ENCODE measurements at places on chromosomes 2 and 18. TPM values are rescaled to one million over a fixed set of nuclear protein-coding genes. Genes with fewer than 3 reads are reported as not detected.

The ZC3H15 gene
- total RNA-seq = 82.5 TPM

GRCh38 chr18:3330622-3331021, 68.7 kb downstream of the MYL12B start:
- H3K4me1 ChIP-seq = no peaks in the 10 kb centered on the region
- peaks cover 4% of the 10 kb centered on the region for H3K27me3 ChIP-seq
- H3K27ac ChIP-seq = no peak overlapping the region
- DNase-seq = no peak
- H3K4me3 ChIP-seq = no peak overlapping the region

- H3K4me1 ChIP-seq = no peaks in the 10 kb centered on the region
- no peak overlapping the region for H3K4me3 ChIP-seq
- no peak overlapping the region for H3K27ac ChIP-seq
- no peak for DNase-seq
- H3K36me3 ChIP-seq = peaks cover 43% of the 10 kb centered on the region
Observed at GRCh38 chr2:10781746-10782145, 30.8 kb downstream of the PDIA6 start.

DNA sequence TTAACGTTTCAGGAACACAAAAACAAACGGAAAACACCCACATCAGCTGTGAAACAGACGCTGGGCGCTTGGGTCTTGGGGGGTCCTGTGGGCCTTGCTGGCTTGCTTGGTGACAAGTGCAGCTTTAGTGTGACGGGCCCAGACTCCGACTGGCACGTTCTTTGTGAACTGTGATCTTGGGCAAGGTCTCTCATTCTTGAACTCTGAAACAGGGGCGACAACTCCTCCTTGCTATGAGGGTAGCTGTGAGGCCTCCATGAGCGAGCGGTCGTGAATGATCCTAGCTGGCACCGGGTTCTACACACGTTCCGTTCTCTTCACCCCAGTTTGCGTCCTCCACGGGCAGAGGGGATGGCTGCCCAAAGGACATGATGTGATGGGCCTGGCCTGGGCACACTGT, 8.7 kb upstream of the COLEC11 start:
- H3K27ac ChIP-seq = no peak overlapping the region
- peaks cover 4% of the 10 kb centered on the region for H3K4me1 ChIP-seq
- no peak overlapping the region for H3K4me3 ChIP-seq
- H3K27me3 ChIP-seq = no peaks in the 10 kb centered on the region
- DNase-seq = no peak

The CNTNAP5 gene
- total RNA-seq = not detected

The FBXO15 gene
- 0.67 TPM for total RNA-seq

The GRB14 gene
- not detected for total RNA-seq

The MYL12B gene
- 335 TPM for total RNA-seq

- DNase-seq = no peak
- no peak overlapping the region for H3K4me3 ChIP-seq
- H3K27me3 ChIP-seq = no peaks in the 10 kb centered on the region
- no peaks in the 10 kb centered on the region for H3K36me3 ChIP-seq
Observed at GRCh38 chr2:145245268-145245870, 725.5 kb upstream of the ZEB2 start.

GRCh38 chr18:8656232-8656631, 47.0 kb downstream of the RAB12 start:
- no peak for DNase-seq
- no peaks in the 10 kb centered on the region for H3K4me1 ChIP-seq
- H3K36me3 ChIP-seq = no peaks in the 10 kb centered on the region
- H3K4me3 ChIP-seq = no peak overlapping the region

The ANO7 gene
- 2.1 TPM for total RNA-seq

GRCh38 chr2:143426296-143426695, 297.1 kb downstream of the ARHGAP15 start:
- no peaks in the 10 kb centered on the region for H3K27me3 ChIP-seq
- peaks cover 77% of the 10 kb centered on the region for H3K4me1 ChIP-seq
- DNase-seq = no peak
- H3K4me3 ChIP-seq = no peak overlapping the region
- H3K36me3 ChIP-seq = peaks cover 5% of the 10 kb centered on the region
- H3K27ac ChIP-seq = no peak overlapping the region

DNA sequence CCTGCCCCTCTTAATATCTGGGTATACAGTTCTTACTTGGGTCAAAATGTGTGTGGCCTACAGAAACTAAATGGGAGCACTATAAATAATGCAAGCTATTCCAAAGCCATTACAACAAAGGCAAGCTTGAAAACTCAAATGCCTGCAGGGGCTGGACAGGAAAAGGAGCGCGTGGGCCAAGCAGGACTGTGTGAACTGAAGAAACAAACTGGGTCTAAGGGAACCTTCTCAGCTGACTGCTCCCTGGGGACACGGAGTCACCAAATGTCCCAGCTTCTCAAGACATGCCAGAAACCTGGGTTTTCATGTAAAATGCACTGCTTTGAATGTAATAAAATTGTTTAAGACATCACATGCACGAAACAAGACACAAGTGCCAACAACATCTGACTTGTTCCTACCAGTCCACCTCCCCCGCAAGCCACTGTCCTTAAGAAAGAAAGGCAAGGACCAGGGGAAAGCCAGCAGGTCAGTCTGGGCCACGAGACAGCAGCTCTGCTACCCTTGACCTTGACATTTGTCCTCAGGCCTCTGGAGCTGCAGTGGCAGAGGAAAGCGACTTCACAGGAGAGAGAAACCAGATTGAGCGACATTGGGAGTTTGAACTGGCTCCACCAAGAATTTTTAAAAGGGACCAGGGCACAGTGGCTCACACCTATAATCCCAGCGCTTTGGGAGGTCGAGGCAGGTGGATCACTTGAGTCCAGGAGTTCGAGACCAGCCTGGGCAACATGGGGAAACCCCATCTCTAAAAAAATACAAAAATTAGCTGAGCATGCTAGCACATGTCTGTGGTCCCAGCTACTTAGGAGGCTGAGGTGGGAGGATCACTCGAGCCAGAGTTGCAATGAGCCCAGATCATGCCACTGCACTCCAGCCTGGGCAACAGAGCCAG, 89.7 kb upstream of the SH3BP4 start:
- no peaks in the 10 kb centered on the region for H3K27me3 ChIP-seq
- no peak for DNase-seq
- H3K4me3 ChIP-seq = no peak overlapping the region
- H3K4me1 ChIP-seq = no peaks in the 10 kb centered on the region

GRCh38 chr18:22032392-22032961, 136.9 kb upstream of the GATA6 start:
- no peaks in the 10 kb centered on the region for H3K36me3 ChIP-seq
- peaks cover 1% of the 10 kb centered on the region for H3K27me3 ChIP-seq
- H3K4me3 ChIP-seq = no peak overlapping the region
- H3K27ac ChIP-seq = no peak overlapping the region

GRCh38 chr2:112796486-112796885, 12.2 kb upstream of the IL1A start:
- peaks cover 33% of the 10 kb centered on the region for H3K4me1 ChIP-seq
- no peak for DNase-seq
- no peak overlapping the region for H3K4me3 ChIP-seq
- peaks cover 2% of the 10 kb centered on the region for H3K36me3 ChIP-seq
- no peak overlapping the region for H3K27ac ChIP-seq

The TMEM163 gene
- total RNA-seq = 0.12 TPM

- H3K27ac ChIP-seq = no peak overlapping the region
- H3K36me3 ChIP-seq = no peaks in the 10 kb centered on the region
- H3K4me3 ChIP-seq = no peak overlapping the region
- H3K27me3 ChIP-seq = peaks cover 11% of the 10 kb centered on the region
Observed at GRCh38 chr2:19403785-19404184, 45.4 kb upstream of the OSR1 start.

DNA sequence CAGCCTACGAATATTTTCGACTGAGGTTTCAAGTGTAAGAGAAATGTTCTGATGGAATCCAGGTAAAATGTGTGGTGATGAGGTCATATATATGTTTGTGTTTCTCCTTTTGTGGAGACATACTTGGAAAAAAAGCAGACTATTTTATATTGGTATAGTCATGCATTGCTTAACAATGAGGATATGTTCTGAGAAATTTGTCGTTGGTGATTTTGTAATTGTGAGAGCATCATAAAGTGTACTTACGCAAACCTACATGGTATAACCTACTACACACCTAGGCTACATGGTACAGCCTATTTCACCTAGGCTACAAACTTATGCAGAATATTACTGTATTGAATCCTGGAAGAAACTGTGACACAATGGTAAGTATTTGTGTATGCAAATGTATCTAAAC, 1849.9 kb upstream of the CELF4 start:
- H3K4me1 ChIP-seq = no peaks in the 10 kb centered on the region
- no peaks in the 10 kb centered on the region for H3K27me3 ChIP-seq
- H3K4me3 ChIP-seq = no peak overlapping the region
- H3K27ac ChIP-seq = no peak overlapping the region

The ANKRD23 gene
- 5.8 TPM for total RNA-seq

DNA sequence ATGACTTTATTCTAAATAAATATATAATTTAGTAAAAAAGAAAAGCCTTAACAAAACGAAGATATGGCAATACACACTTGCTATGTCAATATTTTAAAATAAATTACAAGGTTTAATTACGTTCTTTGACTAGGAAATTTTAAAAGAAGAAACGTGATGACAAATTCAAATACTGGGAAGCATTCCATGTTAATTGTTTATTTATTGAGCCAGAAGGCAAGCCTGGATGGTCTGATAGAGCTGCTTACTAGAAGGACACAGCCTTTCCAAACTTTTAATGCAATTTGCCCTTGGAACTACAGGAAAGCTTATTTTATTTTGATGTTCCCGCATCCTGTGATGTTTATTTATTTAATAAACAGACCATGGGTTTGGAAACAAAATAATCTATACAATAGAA, 33.4 kb upstream of the DSEL start:
- no peaks in the 10 kb centered on the region for H3K4me1 ChIP-seq
- no peaks in the 10 kb centered on the region for H3K36me3 ChIP-seq
- no peak for DNase-seq
- no peaks in the 10 kb centered on the region for H3K27me3 ChIP-seq
- H3K4me3 ChIP-seq = no peak overlapping the region
- H3K27ac ChIP-seq = no peak overlapping the region

- no peak for DNase-seq
- H3K4me1 ChIP-seq = no peaks in the 10 kb centered on the region
- no peaks in the 10 kb centered on the region for H3K27me3 ChIP-seq
- H3K27ac ChIP-seq = no peak overlapping the region
- H3K36me3 ChIP-seq = no peaks in the 10 kb centered on the region
Observed at GRCh38 chr2:166419616-166419934, 43.8 kb upstream of the SCN9A start.

The CLHC1 gene
- 7.5 TPM for total RNA-seq

DNA sequence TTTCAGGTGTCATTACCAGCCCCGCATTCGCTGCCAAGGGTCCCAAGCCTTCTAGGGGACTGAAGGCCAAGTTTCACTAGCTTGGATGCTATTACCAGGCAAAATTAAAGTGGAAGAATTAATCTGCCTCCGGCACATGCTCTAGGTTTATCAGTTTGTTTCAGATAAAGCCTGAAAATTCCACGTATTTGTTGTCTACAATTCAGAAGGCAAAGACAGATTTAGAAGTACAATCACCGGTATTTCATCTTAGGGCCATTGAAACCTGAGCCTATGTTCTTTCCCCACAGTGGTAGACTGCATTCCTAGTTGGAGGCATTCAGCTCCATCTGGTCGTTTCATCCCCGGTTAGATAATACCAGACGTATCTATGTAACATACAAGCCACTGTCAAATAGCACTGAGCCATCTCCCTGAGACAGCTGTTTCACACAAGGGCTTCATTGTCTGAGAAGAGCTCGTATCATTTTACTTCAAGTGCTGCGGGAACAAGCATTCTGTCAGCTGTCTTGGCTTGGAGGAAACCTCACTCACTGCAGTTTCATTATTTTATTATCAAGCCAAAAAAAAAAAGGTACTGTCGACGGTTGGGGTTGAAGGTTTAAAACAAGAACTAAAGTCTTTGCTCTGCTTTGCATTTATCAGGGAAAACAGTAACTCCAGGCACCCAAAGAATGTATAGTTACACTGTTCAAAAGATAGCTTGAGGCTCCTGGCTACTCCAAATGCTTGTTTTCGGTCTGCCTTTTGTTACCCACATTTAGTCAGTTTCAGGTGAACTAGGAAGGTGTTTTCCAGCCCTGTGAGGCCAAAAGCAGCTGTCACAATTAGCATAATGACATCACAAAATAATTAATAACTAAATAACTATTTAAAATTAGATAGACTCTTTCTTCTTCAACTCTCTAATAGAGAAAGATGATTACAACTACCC, 76.7 kb downstream of the TGIF1 start:
- peaks cover 17% of the 10 kb centered on the region for H3K4me1 ChIP-seq
- H3K27me3 ChIP-seq = no peaks in the 10 kb centered on the region
- H3K27ac ChIP-seq = no peak overlapping the region
- no peak for DNase-seq
- no peak overlapping the region for H3K4me3 ChIP-seq

The TEX44 gene
- total RNA-seq = not detected
